ENCODE measurements at places on chromosomes 6 and 20. TPM values are rescaled to one million over a fixed set of nuclear protein-coding genes. Genes with fewer than 3 reads are reported as not detected.

The ZNF334 gene
- total RNA-seq: 1.4 TPM

GRCh38 chr6:29071831-29072723 lies 15.0 kb downstream of the OR2B3 start:
- no peak for DNase-seq

- no peak for DNase-seq
Observed at GRCh38 chr6:166173281-166173951, 5.8 kb upstream of the TBXT start.

DNA sequence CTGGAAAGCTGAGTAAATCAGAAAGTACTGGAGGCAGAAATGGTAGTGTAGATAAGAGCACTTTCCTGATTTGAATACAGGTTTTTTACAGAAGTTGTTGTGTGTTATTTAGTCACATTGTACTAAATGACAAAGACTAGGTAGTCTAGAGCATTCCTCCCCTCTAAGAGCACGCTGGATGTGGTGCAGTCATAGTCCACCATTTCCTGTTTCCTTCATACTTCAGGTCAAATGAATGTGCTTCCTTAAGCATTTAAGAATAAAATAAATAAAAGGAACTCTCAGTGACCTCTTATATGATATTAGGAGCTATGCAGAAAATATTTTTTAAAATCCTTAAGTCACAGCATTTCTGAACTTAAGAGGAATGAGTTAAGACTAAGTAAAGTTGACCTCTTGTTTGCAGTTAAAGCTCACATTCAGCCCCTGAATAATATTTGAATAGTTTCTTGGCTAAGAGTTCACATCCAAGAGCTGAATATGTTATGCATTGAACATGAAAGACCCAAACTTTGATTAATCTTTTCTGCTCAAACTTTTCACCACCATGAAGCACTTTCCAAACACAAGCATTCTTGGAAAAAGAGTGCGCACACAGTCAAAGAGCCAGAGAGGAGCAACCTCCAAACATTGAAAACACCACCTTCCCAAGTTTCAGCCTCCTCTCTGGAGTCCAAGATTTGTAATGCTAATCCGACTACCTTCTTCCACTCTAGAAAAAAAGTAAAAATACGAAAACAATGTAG lies 53.4 kb upstream of the TMEM30A start:
- DNase-seq: no peak

GRCh38 chr20:3135507-3136070 lies 24.1 kb downstream of the FASTKD5 start:
- DNase-seq: no peak

The SCUBE3 gene
- not detected for total RNA-seq

DNA sequence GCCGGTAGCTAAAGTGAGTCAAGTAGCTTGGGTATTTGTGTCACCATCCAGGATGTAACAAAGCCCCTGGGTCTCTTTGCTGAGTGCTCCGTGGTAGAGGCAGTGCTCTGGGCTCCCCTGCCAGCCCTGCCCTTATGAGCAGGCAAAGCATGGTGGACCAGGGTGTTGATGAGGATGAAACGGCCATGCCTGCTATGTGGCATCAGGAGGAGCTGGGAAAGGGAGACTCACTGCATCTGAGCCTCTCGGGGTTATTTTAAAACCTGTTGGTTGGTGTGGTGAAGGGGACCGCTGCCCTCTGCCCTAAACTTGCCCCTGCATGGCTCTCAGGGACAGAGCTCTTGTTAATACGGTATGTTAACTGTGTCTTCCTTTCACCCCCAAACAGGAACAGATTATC lies 143.1 kb downstream of the DTNBP1 start:
- DNase-seq: no peak

GRCh38 chr6:130148181-130148580 lies 74.6 kb downstream of the SAMD3 start:
- DNase-seq: no peak

DNA sequence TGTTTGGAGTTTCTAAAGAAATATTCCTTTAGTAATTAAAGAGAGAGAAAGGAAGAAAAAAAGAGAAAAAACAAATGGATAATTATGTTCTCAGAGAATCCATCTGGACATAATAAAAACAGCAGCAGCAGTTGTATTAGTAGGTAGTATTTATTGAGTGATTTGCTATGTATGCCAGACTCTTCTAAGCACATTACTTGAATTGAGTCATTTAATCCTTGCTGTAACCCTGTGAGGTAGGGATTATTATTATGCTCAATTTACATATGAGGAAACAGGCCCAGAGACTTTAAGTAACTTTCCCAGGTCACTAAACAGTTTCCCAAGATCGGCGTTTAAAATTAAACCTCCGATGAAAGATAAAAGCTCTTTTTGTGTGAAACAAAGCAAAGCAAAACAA lies 238.8 kb downstream of the TSHZ2 start:
- DNase-seq: no peak

GRCh38 chr20:63504642-63505041 lies 5.8 kb upstream of the EEF1A2 start:
- no peak for DNase-seq

DNA sequence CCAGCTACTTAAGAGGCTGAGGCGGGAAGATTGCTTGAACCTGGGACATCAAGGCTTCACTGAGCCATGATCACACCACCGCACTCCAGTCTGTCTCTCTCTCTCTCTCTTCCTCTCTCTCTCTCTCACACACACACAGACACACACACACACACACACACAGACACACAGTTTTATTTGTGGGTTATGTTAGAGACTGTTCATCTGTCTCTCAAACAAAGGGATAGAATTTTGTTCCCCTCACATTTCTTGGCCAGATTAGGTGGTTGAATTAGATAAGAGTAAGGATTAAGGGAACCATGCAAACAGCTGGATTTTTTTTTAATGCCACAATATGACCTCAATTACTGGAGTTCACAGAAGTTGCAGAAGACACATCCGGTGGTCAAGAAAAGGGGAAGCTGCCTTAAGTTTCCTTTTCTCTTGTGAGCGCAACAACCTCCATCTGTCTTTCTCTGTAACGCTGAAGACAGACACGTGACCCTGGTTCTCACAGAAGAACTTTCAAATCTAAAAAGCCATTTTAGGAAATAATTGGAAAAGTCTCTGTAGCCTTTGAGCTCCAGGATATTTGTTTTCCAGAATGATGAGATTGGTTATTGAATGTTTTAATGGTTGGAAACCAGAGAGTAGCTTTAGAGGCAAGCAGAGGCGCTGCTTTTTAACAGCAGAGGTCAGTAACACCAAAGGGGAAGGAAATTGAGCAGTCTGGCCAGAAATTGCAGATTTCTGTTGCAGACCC lies 32.9 kb upstream of the LGSN start:
- peak; percentile 18 for DNase-seq

- no peak for DNase-seq
Observed at GRCh38 chr6:79672631-79673111, 41.5 kb downstream of the SH3BGRL2 start.

The CCR6 gene
- 20.3 TPM for total RNA-seq

GRCh38 chr6:105688573-105688972 lies 285.7 kb upstream of the PREP start:
- DNase-seq: no peak

The B3GALT4 gene
- total RNA-seq: 25.2 TPM

The PLA2G7 gene
- not detected for total RNA-seq

DNA sequence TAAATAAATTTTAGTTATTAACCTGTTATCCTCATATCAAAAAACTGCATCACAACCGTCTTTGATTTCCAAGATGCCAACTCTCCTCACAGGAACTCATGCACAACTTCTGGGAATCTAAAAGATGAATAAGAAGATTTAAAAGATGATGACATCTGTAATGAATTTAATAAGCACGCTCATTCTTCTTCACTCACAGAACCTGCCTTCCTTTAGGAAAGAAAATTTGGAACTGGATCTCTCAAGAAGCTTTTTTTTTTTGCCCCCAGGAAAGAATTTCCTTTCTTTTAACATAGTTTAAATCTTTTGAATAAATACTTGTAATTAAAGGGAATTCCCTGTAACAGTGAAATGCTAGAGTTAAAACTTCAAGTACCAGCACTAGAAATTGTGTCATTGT lies 161.5 kb downstream of the HIVEP2 start:
- DNase-seq: no peak

DNA sequence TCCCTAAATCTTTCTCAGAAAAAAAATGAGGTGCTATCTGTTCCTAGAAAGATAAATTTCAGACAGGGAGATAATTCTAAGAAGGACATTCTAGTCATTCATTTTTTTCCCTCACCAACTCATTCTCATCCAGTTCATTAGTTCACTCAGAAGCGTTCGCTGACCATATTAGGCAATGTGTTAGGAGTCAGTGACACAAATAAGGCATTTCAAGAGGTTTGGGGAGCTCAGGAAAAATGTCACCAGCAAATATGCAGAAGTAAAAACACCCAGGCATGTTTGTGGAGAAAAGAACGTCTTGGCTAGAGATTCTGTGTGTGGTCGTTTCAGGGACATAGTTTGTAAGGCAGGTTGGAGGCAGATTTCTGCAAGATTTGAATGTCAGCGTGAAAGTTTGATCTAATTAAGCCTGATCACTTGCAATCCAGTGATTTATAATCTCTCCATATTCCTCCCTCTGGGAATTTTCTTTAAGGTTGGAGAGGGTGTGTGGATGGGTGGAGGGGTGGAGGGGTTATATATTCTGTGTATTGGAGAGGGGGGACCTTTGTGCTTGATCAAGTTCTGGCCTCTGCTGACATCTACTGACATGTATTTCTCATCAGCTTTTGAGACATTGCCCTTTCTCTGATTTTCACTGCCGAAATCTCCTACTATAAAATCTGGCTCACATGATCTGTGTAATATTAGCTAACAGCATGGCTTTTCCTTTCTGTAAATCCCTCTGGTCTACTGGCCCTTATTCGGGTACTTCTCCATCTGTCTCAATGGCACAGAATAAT lies 3.6 kb downstream of the MYCT1 start:
- DNase-seq: no peak

GRCh38 chr6:87251225-87251624 lies 71.2 kb upstream of the SMIM8 start:
- no peak for DNase-seq

GRCh38 chr6:169589699-169590257 lies 112.1 kb downstream of the WDR27 start:
- no peak for DNase-seq

Measured in activated CD4-positive, alpha-beta memory T cell treated with anti-CD3 and anti-CD28 coated beads, Interleukin-2, amount 10 ng/mL, durations not matched to agents 7 days and 5 days (primary cell).